Ovary (tissue), 10 donors: ENCODE measurements at places on chromosomes 13 and 19. TPM values are rescaled to one million over a fixed set of nuclear protein-coding genes. Genes with fewer than 3 reads are reported as not detected.

Gene TMEM238
- total RNA-seq = 1.1 TPM

Gene NCLN
- 34.7 TPM for total RNA-seq

Gene FLT1
- 31.4 TPM for total RNA-seq

Gene ZNF723
- total RNA-seq = not detected

Gene PCDH17
- total RNA-seq = 3.9 TPM

Gene ZNF560
- total RNA-seq = not detected

Gene FRY
- 19.0 TPM for total RNA-seq

Gene ZNF708
- total RNA-seq = 24.6 TPM

Gene VSTM2B
- total RNA-seq = not detected

Gene MYBPC2
- total RNA-seq = 0.08 TPM
